ENCODE measurements at places on chromosomes 11 and 22.

DNA sequence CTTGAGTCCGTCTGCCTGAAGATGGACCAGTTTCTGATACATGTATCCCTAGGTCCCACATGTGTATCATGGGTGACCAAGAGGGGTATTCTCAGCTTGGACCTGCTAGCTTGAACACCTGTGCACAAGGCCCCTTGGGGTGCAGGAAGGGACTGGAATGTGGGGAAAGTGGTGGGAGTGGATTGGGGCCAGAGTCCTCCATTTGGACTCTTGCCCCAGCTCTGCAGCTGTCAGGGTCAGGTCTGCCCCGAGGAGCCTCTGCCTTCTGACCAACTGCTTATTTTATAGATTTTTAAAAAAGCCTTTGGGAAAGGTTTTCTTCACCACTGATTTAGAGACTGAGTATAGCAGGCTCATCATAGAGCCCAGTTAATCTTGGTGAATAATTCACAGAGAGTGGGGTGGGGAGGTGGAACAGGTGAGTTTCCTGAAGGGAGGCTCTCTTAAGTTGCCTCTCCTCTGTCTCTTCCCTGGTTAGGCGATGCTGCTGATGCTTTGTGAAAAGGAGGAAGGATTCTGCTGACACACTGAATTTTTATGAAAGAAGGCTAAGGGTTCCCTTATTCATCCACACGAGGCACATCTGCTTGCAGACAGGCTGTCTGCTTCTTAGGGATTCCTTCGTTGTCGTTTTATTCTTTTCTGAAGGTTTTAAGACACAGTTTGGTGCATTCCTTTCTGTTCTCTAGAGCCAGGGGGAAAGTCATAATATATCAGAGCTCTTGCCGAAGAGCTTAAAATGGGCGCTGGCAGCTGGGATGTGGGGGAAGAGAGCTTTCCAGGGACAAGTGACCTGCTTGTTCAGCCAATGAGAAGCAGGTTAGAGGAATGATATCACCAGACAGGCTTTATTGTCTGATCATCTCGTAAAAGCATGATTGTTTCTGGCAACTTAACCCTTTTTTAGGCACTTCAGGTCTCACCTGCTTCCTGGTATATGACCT, 19.9 kb downstream of the TRIM44 start:
- DNase-seq: no peak

DNA sequence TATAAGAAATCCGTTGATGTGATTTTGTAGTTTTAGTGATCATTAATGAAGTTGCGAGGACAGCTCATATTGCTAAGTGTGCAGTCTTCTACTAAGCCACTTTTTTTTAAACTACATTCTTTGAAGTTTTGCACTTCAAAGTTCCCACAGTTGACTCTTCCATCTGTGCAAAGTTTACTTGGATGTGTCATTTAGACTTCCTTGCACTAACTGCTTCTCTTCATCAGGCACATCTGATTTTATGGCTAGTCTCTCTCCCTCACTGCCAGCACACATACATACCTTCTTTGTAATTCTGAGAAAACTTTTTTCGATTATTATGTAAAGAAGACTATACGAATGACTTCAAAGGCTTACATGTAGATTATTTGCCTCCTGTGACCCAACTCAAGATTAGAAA, 250.0 kb downstream of the DYNC2H1 start:
- DNase-seq: no peak

DNA sequence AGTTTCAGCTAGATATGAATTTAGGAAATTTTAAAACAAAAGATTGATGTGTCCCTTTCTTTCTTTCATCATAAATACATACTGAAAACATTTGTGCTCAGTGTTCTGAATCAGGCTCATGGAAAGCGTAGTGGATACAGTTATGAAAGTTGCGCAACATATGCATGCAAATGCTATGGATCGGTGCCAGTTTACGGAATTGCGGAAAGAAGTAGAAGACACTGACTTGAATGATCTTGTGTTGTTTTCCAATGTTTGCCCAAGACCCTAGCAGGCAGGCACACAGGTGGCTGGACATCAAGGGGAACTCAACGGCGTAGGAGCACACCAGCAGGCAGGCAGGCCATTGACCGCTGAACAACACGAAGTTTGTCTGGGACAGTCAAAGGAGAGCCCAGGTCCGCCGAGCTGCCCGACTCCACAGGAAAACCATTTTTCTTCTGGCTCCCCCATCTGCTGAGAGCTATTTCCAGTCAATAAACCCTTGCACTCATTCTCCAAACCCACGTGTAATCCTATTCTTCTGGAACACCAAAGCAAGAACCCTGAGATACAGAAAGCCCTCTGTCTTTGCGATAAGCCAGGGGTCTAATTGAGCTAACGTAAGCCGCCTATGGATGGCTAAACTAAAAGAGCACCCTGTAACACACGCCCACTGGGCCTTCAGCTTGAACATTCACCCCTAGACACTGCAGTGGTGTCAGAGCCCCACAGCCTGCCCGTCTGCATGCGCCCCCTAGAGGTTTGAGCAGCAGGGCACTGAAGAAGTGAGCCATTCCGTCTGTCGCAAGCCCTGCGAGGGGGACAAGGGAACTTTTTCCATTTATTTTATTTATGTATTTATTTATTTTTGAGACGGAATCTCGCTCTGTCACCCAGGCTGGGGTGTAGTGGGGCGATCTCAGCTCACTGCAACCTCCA, 7.4 kb upstream of the BIRC3 start:
- DNase-seq: no peak

- no peak for DNase-seq
Observed at GRCh38 chr11:107836851-107837250, 21.7 kb downstream of the SLC35F2 start.

DNA sequence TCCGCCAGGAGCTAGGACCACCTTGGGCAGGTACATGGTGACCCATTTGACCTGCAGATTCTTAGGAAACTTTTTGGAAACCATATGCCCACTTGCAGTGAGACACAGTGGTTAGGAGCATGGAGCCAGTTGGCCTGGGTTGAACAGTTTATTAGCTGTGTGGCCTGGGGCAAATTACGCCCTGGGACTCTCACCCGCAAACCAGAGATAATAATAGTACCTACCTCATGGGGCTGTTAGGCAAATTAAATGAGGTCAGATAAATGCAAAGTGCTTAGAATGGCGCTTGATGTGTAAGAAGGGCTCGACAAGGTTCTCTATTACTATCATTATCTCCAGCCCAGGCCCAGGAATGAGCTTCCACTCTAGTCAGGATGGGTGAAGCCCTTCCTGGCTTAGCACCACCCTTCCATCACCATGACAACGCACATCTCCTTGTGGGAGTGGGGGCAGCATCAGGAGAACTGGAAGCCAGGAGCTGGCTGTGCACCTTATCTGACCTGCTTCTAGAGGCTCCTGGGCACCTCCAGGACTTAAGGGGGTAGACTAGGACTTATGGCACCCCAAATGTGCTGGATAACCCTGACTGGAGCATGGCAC, 5.1 kb downstream of the SYT12 start:
- no peak for DNase-seq

GRCh38 chr11:67671211-67671520, 3.3 kb downstream of the ALDH3B2 start:
- DNase-seq: no peak

DNA sequence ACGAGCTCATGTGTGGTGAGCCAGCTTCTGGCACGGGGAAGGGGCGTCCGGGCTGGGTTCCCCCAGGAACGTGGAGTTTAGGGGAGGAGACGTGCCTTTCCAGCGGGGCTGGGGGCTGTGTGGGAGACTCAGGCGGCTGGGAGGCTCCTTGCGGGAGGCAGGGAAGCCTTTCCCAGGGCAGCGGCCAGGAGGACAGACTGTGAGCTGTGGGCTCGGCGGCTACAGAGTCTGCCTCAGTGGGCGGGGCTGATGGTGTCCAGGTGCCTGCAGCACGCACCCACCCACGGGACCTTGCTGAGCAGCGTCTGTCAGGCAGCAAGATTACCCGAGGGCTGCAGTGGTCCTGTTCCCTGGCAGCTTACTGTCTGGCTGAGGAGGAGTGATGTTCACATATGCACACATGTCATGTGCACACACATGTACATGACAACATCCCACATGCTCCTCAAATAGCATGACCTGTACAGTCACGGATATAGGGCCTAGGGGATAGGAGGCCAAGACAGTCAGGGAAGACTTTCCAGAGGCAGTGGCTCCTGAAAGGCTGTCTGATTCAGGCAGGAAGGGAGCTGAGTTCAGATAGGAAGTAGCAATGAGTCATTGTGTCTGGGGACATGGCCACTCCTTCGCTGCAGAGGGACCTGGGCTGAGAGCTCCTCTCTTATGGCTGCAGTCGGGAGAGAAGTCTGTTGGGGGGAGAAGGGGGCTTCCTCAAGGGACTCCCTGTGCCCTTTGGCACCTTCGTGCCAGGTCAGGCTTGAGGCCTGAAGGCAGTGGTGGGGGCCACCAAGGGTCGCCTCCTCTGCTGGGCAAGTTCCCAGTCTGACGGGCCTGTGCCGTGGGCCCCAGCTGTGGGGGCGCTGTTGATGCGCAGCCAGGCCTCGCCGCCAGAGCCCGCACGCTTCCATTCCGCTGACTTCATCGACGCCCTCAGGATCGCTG, 23.3 kb upstream of the PPP6R3 start:
- no peak for DNase-seq

DNA sequence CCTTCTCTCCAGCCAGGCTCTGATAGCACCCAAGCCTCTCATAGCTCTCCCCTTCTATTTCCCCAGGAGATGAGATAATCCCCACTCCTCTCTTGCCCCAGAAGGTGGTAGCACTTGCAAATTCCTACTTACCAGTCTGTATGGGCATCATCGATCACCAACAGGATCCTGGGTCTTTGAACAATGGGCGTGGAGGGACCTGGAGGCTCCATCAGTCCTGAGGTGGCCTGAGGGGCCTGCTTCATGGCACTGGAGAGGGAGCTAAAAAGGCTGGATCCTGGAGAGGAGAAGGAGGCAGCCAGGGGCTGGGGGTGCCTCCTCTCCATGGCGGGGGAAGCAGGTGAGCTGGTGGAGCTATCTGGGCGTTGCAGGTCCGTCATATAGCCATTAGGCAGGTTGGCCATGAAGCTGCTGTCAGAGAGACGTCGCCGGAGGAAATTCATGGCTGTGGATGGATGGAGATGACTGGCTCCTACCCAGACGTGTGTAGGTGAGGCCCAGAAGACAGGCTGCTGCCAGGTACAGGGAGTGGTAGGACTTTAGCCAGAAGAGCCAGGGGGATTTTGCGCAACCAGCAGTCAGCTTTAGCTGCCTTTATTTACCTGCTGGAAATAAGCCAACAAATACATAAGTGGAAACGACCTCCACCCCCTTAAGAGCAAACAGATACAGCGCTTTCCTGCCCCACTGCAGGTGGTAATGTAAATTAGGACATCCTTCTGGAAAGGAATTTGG, 51.8 kb downstream of the SYN3 start:
- DNase-seq: no peak

DNA sequence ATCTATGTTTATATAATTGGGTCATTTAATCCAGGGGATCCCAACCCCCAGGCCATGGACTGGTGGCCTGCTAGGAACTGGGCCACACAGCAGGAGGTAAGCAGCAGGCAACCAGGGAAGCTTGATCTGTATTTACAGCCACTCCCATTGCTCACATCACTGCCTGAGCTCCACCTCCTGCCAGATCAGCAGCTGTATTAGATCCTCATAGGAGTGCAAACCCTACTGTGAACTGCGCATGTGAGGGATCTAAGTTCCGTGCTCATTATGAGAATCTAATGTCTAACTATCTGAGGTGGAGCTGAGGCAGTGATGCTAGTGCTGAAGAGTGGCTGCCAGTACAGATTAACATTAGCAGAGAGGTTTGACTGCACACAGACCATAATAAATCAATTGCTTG, 32.8 kb downstream of the MS4A2 start:
- no peak for DNase-seq

DNA sequence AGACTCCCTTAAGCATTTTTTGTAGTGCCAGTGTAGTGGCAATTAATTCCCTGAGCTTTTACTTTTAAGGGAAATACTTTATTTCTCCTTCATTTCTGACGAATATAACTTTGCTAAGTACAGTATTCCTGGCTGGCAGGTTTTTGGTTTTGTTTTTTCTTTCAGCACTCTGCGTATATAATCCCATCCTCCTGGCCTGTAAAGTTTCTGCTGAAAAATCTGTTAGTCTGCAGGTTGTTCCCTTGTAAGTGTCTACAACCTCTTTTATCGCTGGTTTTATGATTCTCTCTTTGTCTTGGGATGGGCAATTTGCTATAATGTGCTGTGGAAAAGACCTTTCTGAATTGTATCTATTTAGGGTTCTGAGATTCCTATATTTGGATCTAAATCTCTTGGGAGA, 56.0 kb downstream of the KCNQ1OT1 start:
- DNase-seq: no peak

- no peak for DNase-seq
Observed at GRCh38 chr22:47012589-47013370, 250.3 kb downstream of the TBC1D22A start.

- no peak for DNase-seq
Observed at GRCh38 chr11:1491379-1491778, 4.8 kb upstream of the MOB2 start.

GRCh38 chr11:31645747-31646146, 136.2 kb downstream of the ELP4 start:
- no peak for DNase-seq

GRCh38 chr11:86608251-86608799, 64.1 kb downstream of the ME3 start:
- no peak for DNase-seq

GRCh38 chr22:37244922-37245722, 1.1 kb upstream of the RAC2 start:
- no peak for DNase-seq

- DNase-seq: no peak
Observed at GRCh38 chr11:128901653-128902514, 10.7 kb downstream of the KCNJ5 start.

- DNase-seq: no peak
Observed at GRCh38 chr11:109552376-109552775, 130.4 kb downstream of the C11orf87 start.

DNA sequence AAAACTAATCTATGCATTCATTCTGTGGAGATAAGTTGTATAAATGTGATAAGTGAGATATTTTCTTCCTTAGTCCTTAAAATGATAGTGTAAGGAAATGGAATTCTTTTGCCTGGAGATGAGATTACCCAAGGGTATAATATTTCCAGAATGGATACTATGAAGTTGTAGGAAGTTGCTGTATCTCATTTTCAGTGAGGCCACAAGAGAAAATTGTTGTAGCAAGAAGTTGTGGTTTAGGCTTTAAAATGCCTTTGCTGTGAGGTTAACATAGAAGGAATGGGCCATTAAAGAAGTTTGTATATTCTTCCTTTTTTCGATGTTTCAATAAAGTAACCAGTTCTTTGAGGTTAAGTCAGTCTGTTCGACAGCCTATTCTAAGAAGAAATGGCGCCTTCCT, 50.7 kb upstream of the LIN7C start:
- DNase-seq: no peak

All from esophagus squamous epithelium (tissue), 5 donors.